ENCODE measurements at places on chromosomes 4 and X. TPM values are rescaled to one million over a fixed set of nuclear protein-coding genes. Genes with fewer than 3 reads are reported as not detected.
A peak's percentile ranks its signal among the peaks of the same experiment; 100 is the strongest.

DNA sequence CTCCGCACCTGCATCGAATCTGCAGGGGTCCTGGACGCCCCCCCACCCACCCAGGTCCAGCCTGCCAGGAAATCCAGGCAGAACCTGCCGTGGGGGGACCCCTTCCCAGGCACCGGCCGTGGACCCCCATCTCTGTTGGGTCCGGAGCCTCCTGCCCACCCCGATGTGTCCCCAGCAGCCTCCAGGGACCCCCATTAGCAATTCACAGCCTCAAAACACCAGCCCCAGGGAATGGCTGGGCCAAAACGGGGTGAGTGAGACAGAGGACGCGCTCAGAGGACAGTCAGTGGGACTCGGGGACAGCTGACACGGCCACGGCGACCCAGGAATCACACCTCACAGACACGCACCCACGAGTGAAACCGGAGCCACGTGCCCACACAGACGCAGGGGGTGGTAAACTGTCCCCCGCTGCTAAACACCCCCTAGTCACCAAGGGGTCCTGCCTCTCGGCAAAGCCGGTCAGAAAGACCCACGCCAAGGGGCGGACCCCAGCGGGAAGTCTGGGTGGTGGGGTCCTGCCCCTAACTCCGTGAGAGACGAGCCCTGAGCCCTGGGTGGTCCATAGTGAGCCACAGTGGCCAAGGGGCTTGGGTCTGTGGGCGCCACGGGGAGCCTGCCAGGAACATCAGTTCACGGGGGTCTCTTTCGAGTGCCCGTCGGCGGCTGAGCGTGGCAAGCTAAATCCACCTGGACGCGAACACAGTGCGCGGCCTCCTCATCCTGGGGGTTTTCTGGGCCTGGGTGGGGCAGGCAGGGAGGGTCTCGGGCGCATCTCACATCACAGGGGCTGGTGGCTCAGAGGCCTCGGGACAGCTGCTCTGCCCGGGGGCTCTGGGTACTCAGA, 126.5 kb upstream of the NKX1-1 start:
- no peak for DNase-seq

DNA sequence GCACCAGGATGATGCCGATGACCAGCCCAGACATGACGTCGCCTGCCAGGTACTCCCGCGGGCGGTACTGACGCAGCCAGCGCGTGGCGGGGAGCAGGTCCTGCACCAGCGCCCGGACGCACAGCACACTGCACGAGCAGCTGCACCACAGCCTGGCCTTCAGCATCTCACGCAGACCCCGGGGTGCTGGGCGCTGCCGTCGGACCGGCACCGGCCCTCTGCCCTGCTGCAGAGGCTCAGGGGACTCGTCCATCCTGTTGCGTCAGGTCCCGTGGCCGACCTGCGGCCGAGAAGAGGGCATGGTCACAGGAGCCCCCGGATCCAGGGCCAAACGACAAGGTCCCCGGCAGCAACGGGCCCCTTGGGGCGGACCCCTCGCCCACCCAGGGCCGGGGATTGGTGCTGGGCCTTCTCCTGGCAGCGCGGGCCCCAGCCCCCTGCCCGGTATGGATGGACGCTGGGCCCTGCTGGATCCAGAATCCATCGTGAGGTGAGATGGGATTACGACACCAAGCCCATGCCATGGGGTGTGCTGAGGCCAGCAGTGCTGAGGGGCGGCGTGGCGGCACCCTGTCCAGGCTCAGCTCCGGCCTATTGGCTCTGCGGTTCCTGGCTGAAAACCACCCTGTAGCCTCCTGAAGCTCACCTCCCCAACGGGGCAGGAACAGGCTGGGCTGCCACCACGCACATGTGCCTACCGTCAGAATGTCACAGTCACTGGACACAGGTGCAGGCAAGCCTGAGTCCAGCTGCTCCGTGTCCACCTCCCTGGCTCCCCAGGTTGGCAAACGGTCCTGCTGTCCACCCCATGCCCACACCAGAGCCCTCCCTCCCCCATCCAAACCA, 1.5 kb downstream of the SLC26A1 start:
- DNase-seq, result no peak

GRCh38 chr4:121140716-121141460, 23.2 kb downstream of the TNIP3 start:
- DNase-seq, result no peak

Gene KLHL4
- total RNA-seq, result 26.1 TPM

- no peak for DNase-seq
These were observed 19.4 kb downstream of the BEND4 start for GRCh38 chr4:42133006-42133405.

Gene SOWAHD
- total RNA-seq, result 12.6 TPM

- no peak for DNase-seq
These were observed 408.7 kb upstream of the FAM241A start for GRCh38 chr4:111736516-111736915.

Gene PRR32
- not detected for total RNA-seq

Gene UGT8
- total RNA-seq, result 5.6 TPM

- peak; percentile 92 for DNase-seq
These were observed 47.4 kb upstream of the HOPX start for GRCh38 chr4:56728512-56728911.

- DNase-seq, result no peak
These were observed 48.0 kb downstream of the OTC start for GRCh38 chrX:38400389-38400910.

DNA sequence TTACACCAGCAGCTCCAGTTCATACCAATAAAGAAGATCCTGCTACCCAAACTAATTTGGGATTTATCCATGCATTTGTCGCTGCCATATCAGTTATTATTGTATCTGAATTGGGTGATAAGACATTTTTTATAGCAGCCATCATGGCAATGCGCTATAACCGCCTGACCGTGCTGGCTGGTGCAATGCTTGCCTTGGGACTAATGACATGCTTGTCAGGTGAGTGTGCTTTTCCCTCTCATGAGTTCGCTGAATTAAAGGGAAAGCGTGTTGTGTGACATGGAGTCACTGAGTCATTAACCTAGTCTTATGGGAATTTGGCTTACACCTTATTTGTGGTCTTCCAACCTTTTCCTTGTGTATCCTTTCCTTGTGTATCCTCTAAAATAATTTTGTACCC, 15.9 kb downstream of the TMEM165 start:
- DNase-seq, result no peak

DNA sequence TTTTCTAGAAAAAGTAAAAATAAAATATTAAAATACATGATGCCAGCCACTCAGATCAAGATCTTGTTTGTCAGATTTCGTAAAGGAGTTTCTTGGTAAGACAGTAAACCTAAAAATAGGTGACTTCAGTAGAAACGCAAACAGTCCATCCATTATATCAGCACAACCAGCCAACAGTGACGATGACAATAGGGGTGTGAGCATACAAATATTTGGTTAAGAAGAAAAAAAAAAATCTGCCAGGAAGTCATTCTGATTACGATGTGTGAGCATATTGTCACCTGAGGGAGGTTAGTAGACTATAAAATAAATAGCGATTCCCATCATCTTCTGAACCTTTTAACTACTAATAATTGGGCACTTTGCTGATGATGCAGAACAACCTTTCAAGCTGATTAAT, 37.6 kb downstream of the SLC7A11 start:
- DNase-seq, result no peak

GRCh38 chr4:159131564-159131963, 28.7 kb downstream of the RAPGEF2 start:
- no peak for DNase-seq

Gene TRO
- 31.2 TPM for total RNA-seq

Gene CT45A10
- total RNA-seq, result 27.9 TPM

Gene VCX3A
- total RNA-seq, result 110 TPM

Gene TMEM154
- total RNA-seq, result 0.63 TPM

DNA sequence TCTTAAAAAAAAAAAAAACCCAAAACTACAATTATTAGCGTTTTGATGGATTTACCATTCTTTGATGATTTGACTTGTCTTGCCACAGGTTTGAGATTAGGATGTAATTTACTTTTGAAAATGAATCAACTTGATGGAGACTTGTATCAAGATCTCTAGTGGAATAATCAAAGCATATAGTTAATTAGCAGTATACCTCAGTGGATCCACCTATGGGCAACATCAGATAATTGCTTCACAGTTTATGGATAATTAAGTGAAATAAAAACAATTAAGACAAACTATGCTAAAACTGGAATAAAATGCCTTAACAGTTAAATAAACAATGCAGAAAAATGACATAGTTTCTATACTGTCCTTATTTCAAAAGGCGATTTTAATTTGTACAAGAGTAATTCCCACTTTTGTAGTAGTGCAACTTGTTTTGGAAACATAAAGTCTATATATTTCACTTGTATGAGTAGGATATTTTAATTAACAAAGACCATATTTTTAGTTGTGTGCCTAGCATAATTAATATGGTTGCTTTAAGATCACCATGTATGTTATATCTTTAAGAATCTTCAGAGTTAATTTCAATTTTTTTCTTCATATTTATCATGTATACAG, 4.2 kb downstream of the CPEB2 start:
- DNase-seq, result no peak

Gene SPRY1
- total RNA-seq, result 52.0 TPM

GRCh38 chr4:146330392-146330791, 116.1 kb downstream of the REELD1 start:
- DNase-seq, result no peak

- no peak for DNase-seq
These were observed 571.9 kb downstream of the SPOCK3 start for GRCh38 chr4:166662266-166662843.

DNA sequence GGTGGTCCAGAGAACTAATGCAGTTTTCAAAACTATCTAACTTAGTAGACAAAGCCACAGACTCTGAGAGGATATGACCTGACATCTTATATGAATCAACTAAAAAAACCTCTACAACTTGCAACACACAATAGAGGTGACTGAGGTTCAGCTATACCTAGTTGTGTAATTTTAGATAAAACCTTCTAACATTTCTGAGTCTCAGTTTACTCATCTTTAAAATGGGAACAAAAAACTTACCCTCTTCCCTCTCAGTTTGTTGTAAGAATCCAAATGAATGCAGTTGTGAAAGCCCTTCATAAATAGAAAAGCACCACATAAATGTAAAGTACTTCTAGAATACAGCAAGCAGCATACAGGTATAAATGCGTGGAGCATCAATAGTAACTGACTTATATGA, 5.9 kb downstream of the SH3D19 start:
- DNase-seq, result no peak

DNA sequence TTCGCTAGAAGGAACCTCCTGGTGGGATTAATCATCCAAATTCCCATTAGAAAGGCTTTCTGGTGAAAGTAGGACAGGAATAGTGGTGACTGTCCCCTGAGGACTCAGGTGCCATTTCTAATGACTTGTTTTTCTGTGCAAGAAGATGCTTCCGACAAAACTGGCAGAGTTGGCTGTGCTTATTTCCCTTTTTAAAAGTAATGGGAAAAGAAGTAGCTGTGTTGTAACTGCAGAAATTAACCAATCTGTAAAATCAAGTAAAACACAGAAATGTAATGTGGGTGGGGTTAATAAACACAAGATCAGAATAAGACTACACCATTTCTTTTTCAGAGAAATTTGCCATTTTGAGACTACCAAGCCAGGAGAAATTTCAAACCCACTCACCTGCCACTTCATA, 55.0 kb upstream of the FAM9B start:
- no peak for DNase-seq

- DNase-seq, result no peak
These were observed 62.0 kb downstream of the APOOL start for GRCh38 chrX:85065512-85066198.

Gene PNMA3
- 28.2 TPM for total RNA-seq

Gene CSAG2
- 0.50 TPM for total RNA-seq

DNA sequence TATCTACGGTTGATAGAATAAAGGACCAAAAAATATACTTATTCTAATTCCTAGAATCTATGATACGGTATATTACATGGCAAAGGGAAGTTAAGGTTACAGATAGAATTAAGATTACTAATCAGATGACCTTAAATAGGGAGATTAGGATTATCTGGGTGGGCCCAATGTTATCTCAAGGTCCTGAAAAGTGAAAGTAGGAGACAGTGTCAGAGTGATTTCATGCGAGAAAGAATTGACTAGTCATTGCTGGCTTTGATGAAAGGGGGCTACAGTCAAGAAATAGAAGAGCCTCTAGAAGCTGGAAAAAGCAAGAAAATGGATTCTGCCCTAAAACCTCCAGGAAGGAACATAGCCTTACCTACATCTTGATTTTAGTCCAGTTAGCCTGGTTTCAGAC, 176.9 kb upstream of the PPP1R2C start:
- no peak for DNase-seq

Gene ARHGEF38
- 0.08 TPM for total RNA-seq

Gene MAGEA8
- total RNA-seq, result 1.1 TPM

Gene P2RY8
- total RNA-seq, result 0.50 TPM

GRCh38 chr4:83267830-83268475, 16.6 kb downstream of the COQ2 start:
- no peak for DNase-seq

- DNase-seq, result no peak
These were observed 53.8 kb upstream of the ATXN3L start for GRCh38 chrX:13373431-13374187.

Gene GPR82
- total RNA-seq, result 0.16 TPM

Gene CXCL1
- not detected for total RNA-seq

- no peak for DNase-seq
These were observed 5.4 kb upstream of the PDLIM5 start for GRCh38 chr4:94446386-94446785.

DNA sequence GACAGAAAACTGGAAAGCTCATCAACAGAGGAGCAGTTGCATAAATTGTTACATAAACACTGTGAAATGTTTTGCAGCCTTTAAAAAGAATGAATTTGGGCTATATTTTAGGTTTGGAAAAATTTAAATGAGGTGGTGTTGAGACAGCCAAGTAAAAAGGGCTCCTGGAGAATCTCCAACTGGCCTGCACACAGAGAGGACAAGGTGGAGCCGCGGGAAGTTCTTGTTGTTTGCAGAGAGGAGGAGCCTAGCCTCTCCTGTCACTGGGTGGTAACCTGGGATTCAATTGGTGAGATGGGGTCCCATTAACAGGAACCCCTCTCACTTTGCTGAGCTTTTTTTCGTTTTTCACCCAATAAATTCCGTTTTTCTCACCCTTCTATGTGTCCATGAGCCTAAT, 13.4 kb downstream of the GIMD1 start:
- DNase-seq, result peak; percentile 29

Gene AMER1
- total RNA-seq, result 3.8 TPM

DNA sequence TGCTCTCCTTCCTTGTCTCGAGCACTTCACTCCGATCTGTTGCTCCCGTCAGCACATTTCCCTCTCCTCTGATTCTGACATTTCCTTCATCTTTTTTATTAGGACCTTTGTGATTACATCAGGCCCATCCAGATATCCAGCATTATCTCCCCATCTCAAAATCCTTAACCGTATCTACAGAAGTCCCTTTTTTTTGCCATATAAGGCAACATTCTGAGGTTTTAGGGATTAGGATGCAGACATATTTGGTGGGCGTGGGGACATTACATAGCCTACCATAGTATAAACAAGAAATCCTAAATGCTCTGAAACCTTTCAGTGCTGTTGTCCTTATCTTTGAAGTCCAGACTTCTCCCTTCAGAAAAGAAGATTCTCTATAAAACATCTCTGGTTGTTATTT, 505.0 kb upstream of the PITX2 start:
- DNase-seq, result no peak

Gene POLN
- 22.9 TPM for total RNA-seq

DNA sequence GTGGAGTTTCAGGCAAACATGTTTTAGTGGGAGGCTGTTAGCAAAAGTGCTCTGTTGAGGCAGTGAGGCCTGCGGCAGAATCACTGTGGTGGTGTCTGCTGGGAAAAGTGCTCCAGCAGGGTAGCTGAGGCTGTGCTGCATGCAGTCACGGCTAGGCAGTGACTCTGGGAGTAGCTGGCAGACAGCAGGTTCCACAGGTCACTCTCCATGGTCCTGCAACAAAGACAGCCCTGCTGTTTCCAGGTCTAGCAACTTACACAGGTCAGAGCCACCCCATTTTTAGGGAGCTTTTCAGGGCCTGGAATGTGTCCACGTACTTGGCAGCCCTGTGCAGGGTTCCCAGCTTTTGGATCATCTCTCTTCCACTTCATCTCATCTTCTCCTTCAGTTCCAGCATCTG, 184.3 kb downstream of the NAA11 start:
- DNase-seq, result no peak

Measured in testis (tissue), 5 donors.